ENCODE measurements at places on chromosomes 5 and 9.

- DNase-seq: no peak
These were observed 271.8 kb downstream of the TRIM32 start for GRCh38 chr9:116958881-116959280.

GRCh38 chr5:88838500-88838899, 44.5 kb downstream of the MEF2C start:
- DNase-seq: no peak

DNA sequence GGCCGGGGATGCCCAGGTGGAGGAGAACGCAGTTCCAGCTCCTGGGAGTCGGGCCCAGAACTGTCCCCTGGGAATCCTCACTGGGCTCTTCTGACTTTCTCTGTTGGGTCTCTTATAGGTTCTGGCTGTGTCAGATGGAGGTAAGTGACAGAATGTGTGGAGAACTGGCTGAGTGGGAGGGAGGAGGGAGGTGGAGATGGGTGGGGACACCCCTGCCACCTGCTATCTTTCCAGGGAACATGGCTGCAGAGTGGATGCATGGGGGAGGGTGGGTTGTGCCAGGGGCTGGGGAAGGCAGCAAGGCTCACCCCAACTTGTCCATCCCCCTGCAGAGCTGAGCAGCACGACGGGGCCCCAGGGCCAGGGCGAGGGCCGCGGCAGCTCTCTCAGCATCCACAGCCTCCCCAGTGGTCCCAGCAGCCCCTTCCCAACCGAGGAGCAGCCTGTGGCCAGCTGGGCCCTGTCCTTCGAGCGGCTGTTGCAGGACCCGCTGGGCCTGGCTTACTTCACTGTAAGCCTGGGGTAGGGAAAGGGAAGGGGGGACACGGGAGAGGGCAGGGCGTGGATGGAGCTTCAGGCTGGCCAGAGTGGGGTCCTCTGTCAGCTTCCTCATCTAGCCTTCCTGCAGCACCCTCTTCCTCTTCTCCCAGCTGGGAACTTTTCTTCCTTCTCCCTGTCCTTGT, 8.3 kb downstream of the RGS14 start:
- no peak for DNase-seq

GRCh38 chr5:68818057-68818695, 275.6 kb upstream of the SLC30A5 start:
- DNase-seq: no peak

Measured in NCI-H187 (cell line).